Inflammatory macrophage treated with lipopolysaccharide for 4 hours (primary cell): ENCODE measurements at places on chromosomes 2 and 18.

- DNase-seq, result no peak
These were observed 135.5 kb downstream of the COMMD1 start for GRCh38 chr2:62040926-62041325.

DNA sequence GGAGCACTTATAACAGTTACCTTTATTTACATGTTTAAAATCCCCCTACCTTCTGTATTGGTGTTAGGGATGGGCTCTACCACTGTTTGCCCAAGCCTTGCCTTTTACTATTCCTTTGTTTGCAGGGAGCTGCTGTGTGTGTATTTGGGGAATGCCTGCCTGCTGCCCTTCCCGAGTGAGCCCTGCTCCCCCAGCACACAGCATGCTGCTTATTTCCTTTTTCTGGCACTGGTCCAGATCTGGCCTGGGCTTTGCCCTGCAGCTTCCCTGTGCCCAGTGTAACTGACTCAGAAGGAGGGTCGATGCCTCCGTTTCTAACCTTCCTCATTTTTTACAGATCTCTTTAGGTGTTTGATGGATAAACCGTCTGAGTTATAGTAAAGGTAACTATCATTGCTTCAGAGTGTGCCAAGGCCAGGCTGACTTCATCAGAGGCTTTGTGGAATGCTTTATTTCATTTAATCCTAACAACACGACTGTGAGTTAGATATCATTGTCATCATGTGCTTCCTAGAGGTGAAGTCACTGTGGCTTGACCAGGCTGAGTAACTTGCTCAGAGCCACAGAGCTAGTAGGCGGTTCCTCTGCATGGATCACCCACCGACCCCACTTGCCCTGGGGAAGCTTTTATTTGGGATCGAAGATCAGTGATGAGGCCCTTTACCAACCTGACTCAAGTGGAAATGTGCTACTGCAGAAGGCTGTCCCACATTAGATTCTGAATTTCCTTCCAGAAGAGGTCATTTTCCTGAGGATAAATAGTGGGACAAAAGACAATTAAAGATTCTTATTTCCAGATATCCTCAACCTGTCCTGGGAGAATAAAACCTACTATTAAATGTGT is 238.8 kb downstream of the ZNF407 start:
- DNase-seq, result peak; percentile 6

DNA sequence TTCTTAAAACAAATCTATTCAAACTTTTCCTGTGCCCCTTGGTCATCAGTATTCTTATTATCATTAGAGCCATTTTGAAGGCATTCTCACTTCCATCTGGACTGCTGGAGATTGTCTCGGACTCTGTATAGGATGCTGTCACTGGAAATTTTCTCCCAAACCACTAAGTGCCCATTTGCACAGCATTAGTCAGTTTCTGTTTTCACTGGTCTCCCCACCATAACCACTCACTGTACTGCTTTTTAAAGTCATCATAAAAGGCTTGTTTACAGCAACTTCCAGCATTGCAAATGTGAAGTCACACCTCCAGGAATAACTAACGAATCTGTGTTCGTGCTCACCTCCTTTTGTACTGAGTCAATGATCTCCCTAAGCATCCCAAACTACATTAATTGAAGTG is 150.9 kb upstream of the SERTAD2 start:
- no peak for DNase-seq

- DNase-seq, result peak; percentile 86
These were observed at the start of gene C2orf15 for GRCh38 chr2:99141110-99142108. C2orf15 (plus strand) TSS chr2:99141707; CDS start chr2:99150559, 8,852 bp downstream.

DNA sequence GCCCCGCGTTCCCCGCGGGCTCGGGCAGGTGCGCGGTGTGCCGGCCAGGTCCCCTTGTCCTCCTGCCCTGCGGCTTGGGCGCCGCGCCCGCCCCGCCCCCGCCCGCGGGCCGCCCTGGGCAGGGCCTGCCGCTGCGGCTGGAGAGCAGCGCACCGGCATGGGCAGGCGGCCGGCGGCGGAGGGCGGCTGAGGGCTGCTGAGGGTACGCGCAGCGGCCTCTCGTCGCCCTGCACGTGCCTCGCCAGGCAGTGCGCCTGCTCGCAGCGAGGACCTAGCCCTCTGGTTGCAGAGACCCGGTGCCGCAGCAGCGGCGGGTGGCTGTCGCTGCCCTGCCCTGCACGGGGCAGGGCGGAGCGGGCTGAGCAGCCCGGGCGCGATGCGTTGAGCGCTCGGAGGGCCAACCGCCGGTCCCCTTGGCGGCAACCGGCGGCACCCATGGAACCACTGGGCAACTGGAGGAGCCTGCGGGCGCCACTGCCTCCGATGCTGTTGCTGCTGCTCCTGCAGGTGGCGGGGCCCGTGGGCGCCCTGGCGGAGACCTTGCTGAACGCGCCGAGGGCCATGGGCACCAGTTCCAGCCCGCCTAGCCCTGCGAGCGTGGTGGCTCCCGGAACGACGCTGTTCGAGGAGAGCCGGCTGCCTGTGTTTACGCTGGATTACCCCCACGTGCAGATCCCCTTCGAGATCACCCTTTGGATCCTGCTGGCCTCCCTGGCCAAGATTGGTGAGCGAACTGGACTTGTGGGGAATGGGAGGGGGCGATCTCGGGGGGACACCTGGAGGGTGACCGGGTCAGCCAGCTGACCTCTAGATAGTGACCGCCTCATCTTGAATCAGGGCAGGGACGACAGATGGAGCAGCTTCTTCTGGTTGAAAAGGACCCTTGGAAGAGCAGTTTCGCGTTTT is at the start of gene SLC9A2:
Gene SLC9A2, plus strand, starts transcription at position 140 of the 906 bp plus-strand sequence. Its CDS starts 296 bp downstream, at position 436.
- no peak for DNase-seq

DNA sequence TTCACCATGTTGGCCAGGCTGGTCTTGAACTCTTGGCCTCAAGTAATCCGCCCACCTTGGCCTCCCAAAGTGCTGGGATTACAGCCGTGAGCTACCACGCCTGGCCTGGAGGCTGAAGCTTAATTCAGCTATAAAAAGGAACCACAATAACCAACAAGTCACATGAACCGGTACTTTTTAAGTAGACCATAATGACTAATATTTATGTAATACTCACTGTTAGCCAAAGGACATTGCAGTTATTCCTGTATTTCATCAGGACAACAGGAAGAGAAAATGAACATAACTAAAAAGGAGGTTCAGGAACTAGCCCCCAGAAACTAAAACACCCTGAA is 49.0 kb upstream of the TMEM87B start:
- peak; percentile 96 for DNase-seq

GRCh38 chr2:32947484-32948143 is 861 bp downstream of the LTBP1 start:
- DNase-seq, result no peak

DNA sequence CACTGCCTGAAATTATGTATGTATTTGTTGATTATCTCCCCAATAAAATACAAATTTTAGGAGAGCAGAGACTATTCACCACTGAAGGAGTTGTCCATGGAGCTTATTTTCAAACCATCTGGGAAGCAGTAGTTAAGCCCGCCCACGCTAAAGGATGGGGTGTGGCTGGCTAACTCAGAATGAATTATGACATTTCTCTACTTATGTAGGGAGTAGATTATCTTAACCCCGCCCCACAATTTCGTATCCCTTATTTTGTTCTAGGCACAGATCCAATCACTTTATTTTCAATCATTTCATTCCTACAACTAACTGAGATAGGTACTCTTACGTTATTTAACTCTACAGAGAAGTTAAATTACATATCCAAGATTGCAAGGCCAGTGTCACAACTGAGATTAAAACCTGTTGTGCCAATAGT is 1.4 kb upstream of the LAPTM4A start:
- peak; percentile 93 for DNase-seq

DNA sequence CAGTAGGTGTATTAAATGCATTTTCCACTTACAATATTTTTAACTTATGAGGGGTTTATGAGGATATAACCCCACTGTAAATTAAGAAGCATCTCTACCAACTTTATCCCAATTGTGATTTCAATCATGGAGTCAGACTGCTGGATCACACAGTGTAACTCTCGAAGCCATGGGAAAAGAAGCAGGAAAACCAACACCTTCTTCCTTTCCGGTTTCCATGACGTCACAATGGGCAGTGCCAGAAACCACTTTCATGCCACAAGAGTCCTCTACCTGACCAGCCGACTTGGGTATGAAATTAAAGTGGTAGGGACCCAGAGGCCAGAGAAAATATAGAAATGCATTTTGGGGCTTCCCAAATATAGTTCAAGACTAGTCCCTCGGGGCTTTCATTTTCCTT is 4.2 kb downstream of the RNF152 start:
- DNase-seq, result no peak

- no peak for DNase-seq
These were observed 132.4 kb downstream of the ACOXL start for GRCh38 chr2:110864731-110865130.

DNA sequence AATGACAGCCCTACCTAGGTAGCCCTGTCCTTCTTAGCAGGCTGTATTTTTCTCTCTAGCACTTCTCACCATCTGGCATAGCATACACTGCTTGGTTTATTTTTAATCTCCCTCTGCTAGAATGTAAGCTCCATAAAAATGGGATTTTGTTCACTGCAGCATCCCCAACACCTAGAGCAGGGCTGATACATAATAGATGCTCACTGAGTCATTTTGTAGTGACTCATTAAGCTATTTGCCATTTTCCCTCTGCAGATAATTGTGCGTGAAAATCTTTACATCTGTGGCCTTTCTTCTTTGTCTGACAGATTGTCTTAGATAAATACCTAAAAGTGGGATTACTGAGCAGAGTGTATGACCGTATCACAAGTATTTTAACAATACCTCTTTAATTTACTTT is 82.5 kb downstream of the CERS6 start:
- no peak for DNase-seq

- no peak for DNase-seq
These were observed 4.4 kb upstream of the RPL31 start for GRCh38 chr2:100997509-100998234.

DNA sequence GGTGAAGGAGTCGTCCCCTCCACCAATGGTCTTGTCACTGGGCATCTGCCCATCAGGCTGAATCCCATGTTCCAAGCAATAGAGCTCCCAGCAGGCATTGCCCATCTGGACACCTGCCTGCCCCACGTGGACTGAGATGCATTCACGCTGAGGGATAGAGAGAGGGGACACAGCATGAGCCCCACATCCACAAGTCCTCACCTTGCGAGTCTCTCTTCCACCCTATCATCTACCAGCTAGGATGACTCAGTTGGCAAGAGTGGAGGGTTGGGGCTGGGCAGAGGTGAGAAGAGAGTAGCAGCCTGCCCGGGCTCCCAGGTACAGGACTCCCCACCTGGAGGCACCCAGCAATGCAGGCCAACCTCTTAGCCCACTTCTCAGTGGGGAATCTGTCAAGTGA is 959 bp upstream of the TUBA4B start:
- DNase-seq, result no peak

- DNase-seq, result no peak
These were observed 43.4 kb downstream of the TMEM131 start for GRCh38 chr2:97952357-97952756.

DNA sequence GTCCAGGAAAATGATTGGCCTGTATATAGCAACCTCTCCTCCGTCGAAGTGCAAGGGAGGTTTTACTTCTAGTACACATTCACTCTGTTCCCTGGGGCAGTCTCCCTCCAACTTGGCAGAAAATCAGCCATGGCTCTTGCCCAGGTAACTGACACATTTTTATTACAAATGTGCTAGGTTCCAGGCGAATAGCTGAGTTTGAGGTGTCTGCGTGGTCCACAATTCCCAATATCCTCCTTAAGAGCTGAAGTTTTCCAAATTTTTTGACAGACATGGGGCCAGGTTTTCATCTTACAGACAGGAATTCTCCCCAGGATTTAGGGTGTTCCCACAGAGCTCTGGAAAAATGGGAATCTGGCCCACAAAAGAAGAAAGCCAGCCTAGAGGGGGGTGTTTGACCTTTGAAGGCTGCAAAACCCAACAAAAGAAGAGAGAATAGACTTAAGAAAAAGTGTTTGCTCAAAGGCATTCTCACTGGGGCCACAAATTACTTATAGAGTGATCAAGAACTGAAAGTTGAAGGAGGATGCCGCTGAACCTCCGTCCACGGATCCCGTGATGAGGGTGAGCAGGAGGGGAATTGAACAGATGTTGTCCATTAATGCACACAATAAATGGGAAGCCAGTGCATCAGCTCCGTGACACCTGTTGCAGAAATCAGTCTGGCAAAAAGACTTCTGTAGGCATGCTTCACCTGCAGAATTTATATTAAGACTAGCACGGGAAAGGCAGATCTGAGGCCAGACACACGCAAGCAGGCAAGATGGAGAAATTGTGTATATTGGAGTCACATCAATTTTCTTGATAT is 242.3 kb upstream of the COPS8 start:
- DNase-seq, result no peak

DNA sequence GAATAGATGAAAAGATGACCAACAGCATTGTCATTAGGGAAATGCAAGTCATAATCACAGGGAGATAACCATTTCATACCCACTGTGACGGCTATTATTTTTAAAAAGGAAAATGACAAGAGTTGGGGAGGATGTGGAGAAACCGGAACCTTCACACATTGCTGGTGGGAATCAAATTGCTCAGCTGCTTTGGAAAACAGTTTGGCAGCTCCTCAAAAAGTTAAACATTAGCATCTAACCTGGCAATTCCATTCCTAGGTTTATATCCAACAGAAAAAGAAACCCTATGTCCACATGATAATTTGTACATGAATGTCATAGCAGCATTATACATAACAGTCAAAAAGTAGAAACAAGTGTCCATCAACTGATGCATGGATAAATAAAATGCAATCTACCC is 58.2 kb downstream of the KCNG3 start:
- no peak for DNase-seq

- no peak for DNase-seq
These were observed 3.9 kb downstream of the CHST10 start for GRCh38 chr2:100413571-100413970.

DNA sequence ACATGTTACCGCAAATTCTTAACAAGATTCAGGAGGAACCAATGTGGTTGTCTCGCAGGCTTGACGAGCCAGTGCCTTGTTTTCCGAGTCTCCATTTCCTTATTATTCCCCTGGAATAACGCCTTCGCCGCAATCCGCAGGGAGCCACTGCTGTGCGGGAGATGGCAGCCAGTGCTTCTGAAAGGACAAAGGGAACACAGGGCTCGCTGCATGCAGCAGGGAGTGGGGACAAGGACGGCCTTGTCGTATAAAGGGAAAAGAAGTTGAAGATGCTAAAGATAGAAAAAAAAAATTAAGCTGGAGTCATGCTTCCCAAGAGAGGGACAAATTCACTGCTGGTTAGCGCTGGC is 221.4 kb downstream of the NDUFA10 start:
- no peak for DNase-seq

- DNase-seq, result no peak
These were observed 3.9 kb downstream of the UBXN4 start for GRCh38 chr2:135745545-135745944.

GRCh38 chr2:46135228-46135855 is 161.9 kb upstream of the EPAS1 start:
- DNase-seq, result no peak
